ENCODE measurements at places on chromosomes 12 and 14.
A peak's percentile ranks its signal among the peaks of the same experiment; 100 is the strongest.

GRCh38 chr12:45235087-45236025, 19.5 kb downstream of the ANO6 start:
- DNase-seq: no peak

DNA sequence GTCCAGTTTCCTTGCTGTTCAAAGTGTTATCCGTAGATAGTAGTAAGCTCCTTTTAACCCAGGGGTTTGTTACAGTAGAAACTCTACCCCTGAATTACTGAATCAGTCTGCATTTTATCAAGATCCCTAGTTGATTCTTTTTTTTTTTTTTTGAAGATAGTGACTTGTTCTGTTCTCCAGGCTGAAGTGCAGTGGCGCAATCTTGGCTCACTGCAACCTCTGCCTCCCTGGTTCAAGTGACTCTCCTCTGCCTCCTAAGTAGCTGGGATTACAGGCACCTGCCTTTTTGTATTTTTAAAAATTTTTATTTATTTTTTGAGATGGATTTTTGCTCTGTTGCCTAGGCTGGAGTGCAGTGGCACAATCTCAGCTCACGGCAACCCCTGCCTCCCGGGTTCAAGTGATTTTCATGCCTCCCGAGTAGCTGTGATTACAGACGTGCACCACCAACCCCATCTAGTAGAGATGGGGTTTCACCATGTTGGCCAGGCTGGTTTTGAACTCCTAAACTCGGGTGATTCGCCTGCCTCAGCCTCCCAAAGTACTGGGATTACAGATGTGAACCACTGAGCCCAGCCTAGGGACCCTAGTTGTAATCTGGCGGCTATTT, 10.5 kb downstream of the LARP4 start:
- no peak for DNase-seq

GRCh38 chr14:52422650-52423356, 108.7 kb downstream of the PTGER2 start:
- no peak for DNase-seq

DNA sequence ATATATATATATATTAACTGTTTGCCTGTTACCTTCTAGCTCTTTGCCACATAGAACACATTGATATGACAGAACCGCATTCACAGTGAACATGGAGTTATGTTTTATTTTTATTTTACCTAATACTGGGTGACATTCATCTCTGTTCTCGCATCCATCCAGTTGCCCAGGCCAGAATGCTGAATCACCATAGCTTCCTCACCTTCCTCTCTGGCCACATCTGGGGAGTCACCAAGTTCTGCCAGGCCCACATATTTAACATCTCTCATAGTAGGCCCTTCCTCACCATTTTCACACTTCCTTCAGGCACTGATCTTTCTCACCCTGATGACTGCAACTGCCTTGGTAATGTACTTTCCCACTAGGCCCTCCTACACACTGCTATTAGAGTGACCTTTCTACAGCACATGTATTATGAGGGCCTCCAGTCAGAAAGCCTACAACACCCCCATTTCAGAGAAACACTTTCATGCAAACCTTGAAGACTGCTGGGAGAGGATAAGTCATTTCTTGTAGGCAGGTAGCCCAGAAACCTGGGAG, 106.8 kb downstream of the LGR5 start:
- no peak for DNase-seq

DNA sequence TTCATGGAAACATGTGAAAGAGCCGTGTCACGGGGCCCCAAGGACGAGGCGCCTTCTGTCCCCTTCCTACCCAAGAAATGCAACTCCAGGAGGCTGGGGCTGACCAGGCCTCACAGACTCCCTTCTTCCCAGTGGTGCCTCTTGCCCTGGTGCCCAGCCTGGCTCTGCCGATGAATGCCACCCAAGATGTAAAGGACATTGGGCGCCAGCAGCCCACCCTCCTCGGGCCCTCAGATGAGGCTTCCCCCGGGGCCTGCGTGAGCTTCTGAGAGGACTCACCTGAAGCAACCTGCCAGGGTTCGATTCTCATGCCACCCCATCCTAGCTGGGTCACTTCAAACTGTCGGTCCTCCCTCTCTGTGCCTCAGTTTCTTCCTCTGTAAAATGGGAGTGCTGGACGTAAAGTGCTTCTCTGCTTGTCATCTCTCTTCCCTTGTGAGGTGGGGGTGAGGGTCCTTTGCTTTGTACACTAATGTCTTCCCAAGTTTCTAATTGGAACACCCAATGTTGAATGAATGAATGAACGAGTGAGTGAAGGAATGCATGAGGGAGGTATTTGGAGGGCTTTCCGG, 10.8 kb downstream of the FAM222A start:
- DNase-seq: no peak

- peak; percentile 17 for DNase-seq
Measured at GRCh38 chr14:97381309-97381708, 584.1 kb downstream of the VRK1 start.

DNA sequence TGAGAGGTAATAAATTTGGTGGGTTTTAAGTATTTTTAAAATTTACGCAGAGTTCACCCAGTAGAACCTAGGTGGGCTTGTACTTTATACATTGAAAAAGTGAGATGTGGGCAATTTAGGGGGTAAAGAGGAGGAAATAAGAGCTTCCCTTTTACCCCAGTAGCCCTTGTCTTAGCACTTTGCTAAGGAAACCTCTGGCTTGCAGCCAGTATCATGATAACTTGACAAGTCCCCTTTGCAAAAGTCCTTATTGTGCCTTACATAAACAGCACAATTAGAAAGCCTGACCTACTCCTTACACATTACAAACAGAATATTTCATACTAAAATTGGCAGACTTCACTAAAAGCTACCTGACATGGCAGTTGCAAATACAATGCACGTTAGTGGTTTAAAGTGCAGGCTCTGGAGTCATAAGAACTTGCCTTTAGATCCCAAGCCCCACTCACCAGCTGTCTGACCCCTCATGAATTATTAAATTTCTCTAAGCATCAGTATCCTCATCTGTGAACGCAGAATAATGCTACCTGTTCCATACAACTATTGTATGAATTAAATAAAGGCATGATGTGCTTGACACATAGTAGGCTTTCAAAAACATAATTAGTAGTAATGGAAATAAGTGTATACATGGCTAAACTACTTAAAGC, 53.2 kb upstream of the NELL2 start:
- DNase-seq: no peak

DNA sequence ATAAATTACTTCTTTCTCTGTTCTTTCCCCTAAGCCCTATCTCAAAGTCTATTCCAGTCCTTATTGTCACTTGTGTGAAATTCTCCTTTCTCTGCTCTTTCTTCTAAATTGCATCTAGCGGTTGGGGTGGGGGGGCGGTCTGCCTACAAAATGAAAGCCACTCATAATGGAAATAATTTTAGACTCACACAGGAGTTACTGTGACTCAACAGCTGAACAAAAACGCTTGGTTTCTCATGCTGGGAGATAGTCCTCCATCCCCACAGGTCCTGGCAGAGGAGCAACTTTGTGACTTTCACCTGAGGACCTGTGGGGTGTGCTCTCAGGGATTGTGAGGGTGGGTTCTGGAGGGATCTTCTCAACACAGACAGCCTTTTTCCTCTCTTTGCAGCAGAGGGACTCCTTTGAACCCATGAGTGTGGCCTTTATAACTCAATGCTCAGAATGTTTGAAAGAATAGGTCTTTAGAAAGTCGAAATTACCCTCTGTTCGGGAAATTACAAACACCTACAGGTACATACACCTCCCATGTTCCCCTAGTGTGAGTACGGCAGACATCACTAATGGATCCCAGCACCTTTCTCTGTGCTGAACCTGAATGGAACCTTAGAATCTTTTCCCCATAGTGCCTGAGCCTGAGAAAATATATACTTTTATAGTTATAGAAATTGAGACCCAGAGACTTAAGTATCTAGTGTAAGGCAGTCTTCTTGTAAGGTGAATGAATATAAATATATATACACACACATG, 109.7 kb downstream of the CHST11 start:
- no peak for DNase-seq

DNA sequence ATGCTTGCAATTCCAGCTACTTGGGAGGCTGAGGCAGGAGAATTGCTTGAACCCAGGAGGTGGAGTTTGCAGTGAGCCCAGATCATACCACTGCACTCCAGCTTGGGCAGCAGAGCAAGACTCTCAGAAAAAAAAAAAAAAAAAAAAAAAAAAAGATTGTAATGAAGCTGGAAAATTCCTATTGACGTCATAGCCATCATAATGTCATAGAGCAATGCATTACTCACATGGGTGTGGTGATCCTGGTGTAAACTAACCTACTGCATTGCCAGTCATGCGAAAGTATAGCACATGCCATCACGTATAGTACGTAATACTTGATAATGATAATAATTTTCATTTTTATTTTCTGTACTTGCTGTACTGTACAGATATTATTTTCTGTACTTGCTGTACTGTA, 42.7 kb upstream of the NID2 start:
- no peak for DNase-seq

DNA sequence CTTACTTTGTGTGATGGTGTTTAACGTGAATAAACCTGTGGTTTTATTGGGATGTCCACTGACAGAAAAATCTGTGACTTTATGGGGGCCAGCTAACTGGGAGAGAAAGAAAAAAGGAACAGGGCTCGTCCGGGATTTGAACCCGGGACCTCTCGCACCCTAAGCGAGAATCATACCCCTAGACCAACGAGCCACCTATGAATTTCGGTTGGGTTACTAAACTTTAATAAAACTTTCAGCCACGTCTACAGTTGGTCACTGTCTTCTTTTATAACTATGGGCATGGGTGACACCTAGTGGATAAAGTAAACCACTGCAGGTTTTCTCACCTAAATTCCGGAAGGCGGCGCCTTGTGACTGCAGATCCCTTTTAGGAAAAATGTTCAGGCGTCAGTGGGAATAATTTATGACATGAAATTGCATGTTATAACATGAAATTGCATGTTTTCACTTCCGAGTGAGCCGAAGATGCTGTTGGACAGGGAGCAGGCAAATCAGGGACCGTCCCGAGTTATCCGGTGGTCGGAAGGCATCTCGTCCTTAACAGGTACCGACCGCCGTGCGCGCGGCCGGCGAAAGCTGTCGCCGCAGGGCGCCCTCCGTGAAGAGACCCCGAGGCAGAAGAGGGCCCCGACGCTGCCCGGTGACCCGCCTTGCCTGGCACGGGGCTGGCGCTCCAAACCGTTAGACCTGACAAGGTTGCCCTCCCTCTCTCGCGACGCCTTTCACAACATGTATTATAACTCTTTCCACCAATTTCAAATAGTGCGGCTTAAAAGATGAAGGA, 18.2 kb upstream of the RNASE12 start:
- DNase-seq: peak; percentile 84

DNA sequence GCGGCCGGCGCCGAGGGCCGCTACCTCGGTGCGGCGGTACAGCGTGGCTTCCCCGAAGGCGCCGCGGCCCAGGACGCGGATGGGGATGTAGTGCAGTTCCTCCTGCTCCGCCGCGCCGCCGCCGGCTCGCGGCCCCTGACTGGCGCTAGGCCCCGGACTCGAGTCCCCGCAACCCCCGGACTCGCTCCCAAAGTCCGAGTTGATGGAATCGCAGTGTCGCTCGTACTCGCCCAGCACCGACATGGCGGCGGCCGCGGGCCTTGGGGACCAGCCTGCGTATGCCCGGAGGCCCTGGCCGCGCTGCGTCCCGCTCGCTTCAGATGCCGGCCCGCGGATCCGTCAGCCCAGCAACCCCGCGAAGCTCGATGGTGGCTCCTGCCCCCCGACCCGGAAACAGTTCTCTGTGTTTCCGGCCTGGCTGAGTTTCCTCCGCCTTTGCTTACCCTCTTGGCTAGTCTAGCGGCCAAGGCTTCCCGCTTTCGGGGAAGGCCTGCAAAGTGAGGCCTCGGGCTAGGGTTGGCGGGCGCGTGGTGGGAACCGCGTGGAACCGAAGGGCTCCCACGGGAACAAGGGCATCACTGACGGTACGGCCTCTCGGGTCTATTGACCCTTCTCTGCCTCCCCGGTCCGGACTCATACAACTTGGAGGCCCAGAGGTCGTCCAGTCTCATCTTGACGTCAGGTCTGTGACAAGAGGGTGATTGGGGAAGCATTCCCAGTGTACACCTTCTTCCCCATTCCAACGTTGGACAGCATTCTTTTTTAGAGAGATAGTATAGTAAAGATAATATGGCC, at the start of gene NEK9:
Gene NEK9, minus strand, starts transcription at position 370 of the 795 bp plus-strand sequence. Its CDS starts 127 bp downstream, at position 243.
- DNase-seq: peak; percentile 78

DNA sequence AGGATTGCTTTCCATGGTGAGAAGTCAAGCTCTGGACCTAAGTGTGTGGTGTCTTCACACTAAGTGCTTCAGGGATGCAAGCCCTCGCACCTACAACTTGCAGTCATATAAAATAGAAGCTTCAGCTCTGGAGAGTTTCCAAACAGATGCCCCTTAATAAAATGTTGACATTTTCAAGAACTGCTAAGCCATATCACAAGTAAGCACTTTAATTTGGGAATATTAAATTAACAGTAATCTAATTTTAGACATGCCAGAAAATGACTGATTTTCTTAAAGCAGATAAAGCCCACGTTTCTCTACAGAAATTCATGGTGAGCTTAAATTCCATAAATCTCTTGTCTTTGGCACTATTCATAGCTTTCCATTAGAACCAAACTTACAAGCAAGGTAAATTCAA, 600.1 kb upstream of the FLRT2 start:
- no peak for DNase-seq

DNA sequence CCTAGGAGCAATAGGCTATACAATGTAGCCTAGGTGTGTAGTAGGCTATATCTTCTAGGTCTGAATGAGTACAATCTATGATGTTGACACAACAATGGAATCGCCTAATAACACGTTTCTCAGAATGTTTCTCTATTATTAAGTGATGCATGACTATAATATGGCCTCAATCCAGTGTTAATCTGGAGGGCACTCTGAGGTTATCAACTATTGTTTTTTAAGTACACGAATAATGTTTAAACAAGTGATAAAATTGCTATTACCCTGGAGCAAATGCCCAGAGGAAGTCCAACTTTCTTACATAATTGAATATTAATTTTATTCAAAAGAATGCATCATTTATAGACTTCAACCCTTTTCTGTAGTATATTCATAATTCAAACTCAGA, 16.4 kb upstream of the CNIH1 start:
- DNase-seq: no peak

DNA sequence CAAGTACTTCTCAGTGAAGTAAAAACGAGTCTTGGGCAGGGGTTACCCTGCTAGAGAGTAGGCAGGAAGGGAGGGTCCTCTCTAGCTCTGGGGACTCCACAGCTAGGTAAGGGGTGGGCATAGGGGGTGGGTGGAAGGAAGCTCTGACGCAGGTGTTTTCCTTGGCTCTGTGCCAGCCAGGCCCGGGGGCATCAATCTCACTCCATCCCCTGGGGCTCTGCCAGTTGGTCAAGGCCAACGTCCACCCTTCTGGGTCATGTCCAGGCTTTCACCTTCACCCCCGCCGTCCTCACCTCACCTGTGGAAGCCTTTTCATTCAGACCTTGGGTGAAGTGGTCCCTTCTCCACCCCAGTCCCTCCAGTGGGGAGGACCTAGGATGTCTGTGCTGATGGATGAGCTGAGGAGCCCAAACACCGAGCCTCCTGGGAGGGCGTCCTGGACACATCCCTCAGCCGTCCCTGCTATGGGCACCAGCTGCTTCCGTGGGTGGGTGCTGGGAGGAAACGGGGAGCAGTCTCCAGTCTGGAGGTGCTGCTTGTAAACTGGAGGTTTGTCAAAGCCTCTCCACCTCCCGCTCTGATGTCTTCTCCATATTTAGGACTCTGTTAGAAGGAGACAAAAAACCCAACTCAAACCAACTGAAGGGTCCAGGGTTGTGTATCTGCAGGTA, 71.5 kb upstream of the SFSWAP start:
- no peak for DNase-seq

Measured in Jurkat, Clone E6-1 (cell line).